A549 treated with ZK216348 at 1 μM for 4 hours (cell line): ENCODE measurements at places on chromosomes 13 and 19. TPM values are rescaled to one million over a fixed set of nuclear protein-coding genes. Genes with fewer than 3 reads are reported as not detected.

Gene NTF4
- total RNA-seq = 0.27 to 0.78 TPM (median 0.65 TPM) in 5 replicates

Gene KLK12
- total RNA-seq = not detected in 5 replicates

Gene ZNF44
- 0.68 to 1.3 TPM (median 0.85 TPM) in 5 replicates for total RNA-seq

Gene C19orf47
- 20.7 to 35.4 TPM (median 30.7 TPM) in 5 replicates for total RNA-seq

Gene LRG1
- total RNA-seq = 0.08 to 0.21 TPM (median 0.09 TPM) in 3 of 5 replicates, not detected in the others

Gene MCOLN1
- total RNA-seq = 6.6 to 14.2 TPM (median 13.6 TPM) in 5 replicates

Gene PVR
- total RNA-seq = 96.5 to 123 TPM (median 114 TPM) in 5 replicates

Gene COL5A3
- total RNA-seq = 2.8 to 4.5 TPM (median 3.1 TPM) in 5 replicates

Gene ZNF578
- total RNA-seq = not detected in 5 replicates

Gene WDR88
- not detected in 5 replicates for total RNA-seq

Gene DIRAS1
- total RNA-seq = 3.2 to 5.1 TPM (median 4.2 TPM) in 5 replicates

Gene LILRA6
- total RNA-seq = 0.09 TPM in 1 of 5 replicates, not detected in the others

Gene CEACAM7
- not detected in 5 replicates for total RNA-seq

Gene CGB5
- 0.39 to 0.84 TPM (median 0.75 TPM) in 5 replicates for total RNA-seq

Gene SHISA7
- total RNA-seq = not detected in 5 replicates

Gene GRK1
- not detected in 5 replicates for total RNA-seq

Gene ZNF225
- total RNA-seq = 2.6 to 5.2 TPM (median 2.9 TPM) in 5 replicates

Gene MRPL4
- 45.8 to 76.2 TPM (median 71.8 TPM) in 5 replicates for total RNA-seq

Gene GPR183
- total RNA-seq = not detected in 5 replicates

Gene LILRA2
- total RNA-seq = 0.09 TPM in 1 of 5 replicates, not detected in the others

Gene ZNF665
- not detected in 5 replicates for total RNA-seq

Gene PLIN5
- 0.16 to 0.32 TPM in 2 of 5 replicates, not detected in the others for total RNA-seq

Gene KASH5
- total RNA-seq = not detected in 5 replicates

Gene ZNF844
- not detected in 5 replicates for total RNA-seq

Gene CGB1
- total RNA-seq = not detected in 5 replicates

Gene PRTN3
- total RNA-seq = 0.24 to 0.64 TPM (median 0.34 TPM) in 3 of 5 replicates, not detected in the others

Gene TEX26
- not detected in 5 replicates for total RNA-seq

Gene PTPRH
- 3.6 to 6.0 TPM (median 4.0 TPM) in 5 replicates for total RNA-seq

Gene WDR87
- not detected in 5 replicates for total RNA-seq

Gene ZNF626
- not detected in 5 replicates for total RNA-seq

Gene CEACAM4
- not detected in 5 replicates for total RNA-seq

Gene LIPE
- total RNA-seq = 1.3 to 3.0 TPM (median 2.0 TPM) in 5 replicates

Gene USHBP1
- total RNA-seq = not detected in 5 replicates

Gene CCDC169
- 0.28 to 0.74 TPM (median 0.35 TPM) in 5 replicates for total RNA-seq

Gene KBTBD6
- 3.3 to 6.2 TPM (median 4.9 TPM) in 5 replicates for total RNA-seq

Gene SIAH3
- not detected in 5 replicates for total RNA-seq

Gene FCHO1
- total RNA-seq = 16.2 to 20.0 TPM (median 18.3 TPM) in 5 replicates

Gene PLK5
- total RNA-seq = not detected in 5 replicates

Gene FGF22
- total RNA-seq = 0.21 to 1.0 TPM (median 0.87 TPM) in 5 replicates

Gene LHB
- total RNA-seq = not detected in 5 replicates

Gene N4BP2L1
- 0.35 to 0.88 TPM (median 0.51 TPM) in 4 of 5 replicates, not detected in the other for total RNA-seq

Gene TNNT1
- total RNA-seq = 96.6 to 145 TPM (median 141 TPM) in 5 replicates

Gene POP4
- total RNA-seq = 176 to 248 TPM (median 189 TPM) in 5 replicates

Gene PRR19
- 3.5 to 4.9 TPM (median 3.7 TPM) in 5 replicates for total RNA-seq
